HuH-7.5 (cell line): ENCODE measurements at places on chromosomes 1 and 21.

- no peak for DNase-seq
Measured at GRCh38 chr21:24042687-24043086, 1564.6 kb downstream of the MRPL39 start.

GRCh38 chr21:43295066-43295958, 126.5 kb downstream of the CRYAA start:
- no peak for DNase-seq

GRCh38 chr1:93774707-93775106, 93.1 kb upstream of the BCAR3 start:
- no peak for DNase-seq

- no peak for DNase-seq
Measured at GRCh38 chr1:214718724-214719123, 115.7 kb downstream of the CENPF start.

- DNase-seq = no peak
Measured at GRCh38 chr21:32794644-32795079, 23.1 kb upstream of the PAXBP1 start.

- DNase-seq = no peak
Measured at GRCh38 chr1:26281971-26282370, 2.1 kb downstream of the SH3BGRL3 start.

GRCh38 chr21:31887391-31887841, 14.6 kb downstream of the HUNK start:
- no peak for DNase-seq

DNA sequence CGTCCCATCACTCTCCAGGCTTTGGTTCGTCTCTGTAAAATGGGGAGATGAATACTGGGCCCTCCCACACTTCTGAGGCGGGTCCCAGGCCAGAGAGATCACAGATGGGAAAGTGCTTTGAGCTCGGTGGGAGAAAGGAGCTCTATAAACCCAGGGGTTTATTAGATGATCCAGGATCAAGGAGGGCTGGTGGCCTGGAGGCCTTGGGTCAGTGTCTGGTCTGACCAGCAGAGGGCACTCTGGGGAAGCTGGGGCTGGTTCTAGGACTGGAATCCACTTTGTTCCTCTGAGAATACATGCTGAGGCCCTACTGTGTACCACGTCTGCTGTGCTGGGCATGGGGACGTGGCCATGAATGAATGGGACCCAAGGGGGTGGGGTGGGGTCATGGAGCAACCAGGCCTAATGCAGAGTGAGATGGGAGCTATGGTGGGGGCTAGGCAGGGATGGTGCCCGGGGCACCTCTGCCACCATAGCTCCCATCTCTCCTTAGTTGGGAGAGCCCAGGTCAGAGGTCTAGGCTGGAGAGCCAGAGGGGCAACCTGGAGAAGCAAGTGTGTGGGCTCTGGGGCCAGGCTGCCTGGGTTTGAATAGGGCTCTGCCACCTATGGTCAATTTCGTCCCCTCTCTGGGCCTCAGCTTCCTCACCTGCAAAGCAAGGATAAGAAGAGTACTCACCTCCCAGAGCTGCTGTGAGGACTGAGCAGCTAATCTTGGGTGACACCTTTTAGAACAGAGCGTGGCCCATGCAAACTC, 9.0 kb upstream of the FAM131C start:
- peak; percentile 79 for DNase-seq

DNA sequence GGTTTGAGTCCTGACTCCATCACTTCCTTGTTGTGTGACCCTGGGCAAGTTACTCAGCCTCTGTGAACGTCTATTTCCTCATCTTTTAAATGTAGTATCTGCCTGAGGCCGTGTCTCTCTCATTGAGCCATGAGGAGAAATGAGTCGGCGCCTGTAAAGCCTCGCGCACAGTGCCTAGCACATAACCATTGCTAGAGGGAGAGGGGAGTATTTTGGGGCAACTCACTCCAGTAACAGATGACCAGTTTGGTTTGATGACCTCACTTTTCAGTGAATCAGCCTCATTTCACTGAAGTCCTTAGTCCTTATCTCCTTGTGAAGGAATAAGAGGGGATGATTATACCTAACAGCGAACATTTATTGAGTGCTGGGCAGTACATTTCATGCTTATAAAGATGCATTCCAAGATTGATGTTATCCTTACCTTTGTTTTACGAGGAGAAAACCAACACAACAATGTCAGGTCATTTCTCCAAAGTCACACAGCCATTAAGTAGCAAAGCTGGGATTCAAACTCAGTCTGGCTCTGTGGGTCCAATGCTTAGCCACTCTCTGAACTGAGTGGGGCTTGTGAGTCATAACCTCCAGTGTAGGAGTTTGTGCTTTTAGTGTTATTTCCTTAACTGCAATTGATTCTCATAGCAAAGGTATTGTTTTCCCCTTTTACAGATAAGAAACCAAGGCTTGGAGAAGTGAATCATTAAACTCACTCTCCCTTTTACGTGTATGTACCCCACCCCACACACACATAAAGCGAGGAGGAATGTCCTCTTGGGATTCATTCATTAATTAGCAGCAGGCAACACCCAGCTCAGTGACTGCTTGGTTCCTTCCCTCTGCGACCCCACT, 25.9 kb downstream of the KCNC4 start:
- no peak for DNase-seq

DNA sequence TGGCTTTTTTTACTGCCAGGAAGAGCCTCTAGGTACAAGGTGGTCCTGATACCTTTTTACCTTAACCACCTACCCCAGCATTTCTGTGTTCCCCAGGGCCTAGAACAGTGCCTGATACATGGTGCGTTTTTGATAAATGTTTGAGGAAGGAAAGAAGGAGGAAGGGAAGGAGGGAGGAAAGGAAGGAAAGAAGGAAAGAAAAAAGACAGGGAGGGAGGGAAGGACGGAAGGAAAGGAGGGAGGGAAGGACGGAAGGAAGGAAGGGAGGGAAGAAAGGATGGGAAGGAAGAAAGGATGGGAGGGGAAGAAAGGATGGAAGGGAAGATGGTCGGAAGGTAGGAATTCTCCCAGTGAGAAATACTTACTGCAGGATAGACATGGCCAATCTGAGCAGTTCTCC, 12.0 kb upstream of the MAGOH start:
- no peak for DNase-seq

DNA sequence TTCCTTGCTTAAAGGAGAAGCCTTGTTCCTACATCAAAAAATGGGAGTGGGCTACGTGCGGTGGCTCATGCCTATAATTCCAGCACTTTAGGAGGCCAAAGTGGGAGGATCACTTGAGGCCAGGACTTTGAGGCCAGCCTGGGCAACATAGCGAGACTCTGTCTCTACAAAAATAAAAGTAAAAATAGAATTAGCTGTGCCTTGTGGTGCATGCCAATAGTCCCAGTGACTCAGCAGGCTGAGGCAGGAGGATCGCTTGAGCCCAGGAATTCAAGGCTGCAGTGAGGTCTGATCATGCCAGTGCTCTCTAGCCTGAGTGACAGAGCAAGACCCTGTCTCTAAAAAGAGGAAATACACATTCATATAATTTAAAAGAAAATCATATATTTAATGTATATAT, 127.1 kb downstream of the C1orf21 start:
- DNase-seq = no peak

GRCh38 chr1:183892351-183892793, 87.5 kb downstream of the RGL1 start:
- DNase-seq = peak; percentile 23

GRCh38 chr1:151680391-151680790, 36.2 kb downstream of the CELF3 start:
- DNase-seq = no peak

- no peak for DNase-seq
Measured at GRCh38 chr1:71414179-71414578, 333.3 kb upstream of the ZRANB2 start.

DNA sequence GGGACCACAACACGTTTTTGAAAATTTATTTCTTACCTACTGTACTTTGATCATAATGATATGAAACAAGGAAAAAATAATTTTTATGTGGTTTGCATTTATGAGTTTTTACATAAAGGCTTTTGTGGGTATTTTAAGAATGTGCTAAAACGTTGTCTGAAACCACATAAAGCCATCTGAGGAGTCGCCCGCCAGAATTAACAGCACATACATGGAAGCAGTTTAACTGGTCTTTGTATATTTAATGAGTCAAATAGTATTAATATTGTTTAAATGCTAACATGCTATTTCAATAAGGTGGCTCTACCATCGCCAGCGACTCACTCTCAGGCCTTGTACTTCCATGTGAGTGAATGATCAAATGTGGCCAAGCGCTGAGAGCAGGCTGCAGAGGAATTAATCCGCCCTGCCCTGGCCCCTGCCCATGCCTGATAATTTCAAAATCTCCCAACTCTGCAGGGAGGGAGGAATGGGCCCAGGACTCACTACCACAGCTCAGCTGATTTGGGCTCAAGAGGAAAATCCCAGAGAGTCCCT, 49.6 kb downstream of the SLC66A1 start:
- no peak for DNase-seq

DNA sequence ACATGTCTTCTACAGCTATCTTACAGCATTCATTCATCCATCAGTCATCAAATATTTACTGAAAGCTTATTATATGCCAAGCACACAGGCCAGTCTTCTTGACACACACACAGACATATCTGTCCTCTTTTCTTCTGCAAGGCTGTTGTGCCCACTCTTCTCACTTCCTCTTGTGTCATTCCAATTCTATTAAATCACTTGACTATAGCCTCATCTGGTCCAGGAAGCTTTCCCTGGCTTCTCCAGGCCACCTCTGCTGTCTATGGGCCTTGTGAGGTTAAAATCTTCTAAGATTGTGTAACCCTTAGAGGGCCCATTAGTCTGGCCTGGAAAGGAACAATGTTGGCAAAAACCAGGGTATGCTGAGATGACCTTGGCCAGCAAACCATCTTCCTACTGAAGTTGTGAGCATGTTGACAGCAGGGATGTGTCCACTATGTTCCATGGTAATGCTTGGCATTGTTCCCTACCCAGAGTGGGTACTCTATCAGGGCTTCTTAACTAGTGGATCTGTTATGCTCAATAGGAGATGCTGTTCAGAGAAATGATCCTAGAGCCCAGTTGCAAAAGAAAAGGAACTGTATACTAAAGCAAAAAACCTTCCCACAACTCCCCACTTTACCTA, 5.3 kb downstream of the TRAF3IP3 start:
- no peak for DNase-seq

DNA sequence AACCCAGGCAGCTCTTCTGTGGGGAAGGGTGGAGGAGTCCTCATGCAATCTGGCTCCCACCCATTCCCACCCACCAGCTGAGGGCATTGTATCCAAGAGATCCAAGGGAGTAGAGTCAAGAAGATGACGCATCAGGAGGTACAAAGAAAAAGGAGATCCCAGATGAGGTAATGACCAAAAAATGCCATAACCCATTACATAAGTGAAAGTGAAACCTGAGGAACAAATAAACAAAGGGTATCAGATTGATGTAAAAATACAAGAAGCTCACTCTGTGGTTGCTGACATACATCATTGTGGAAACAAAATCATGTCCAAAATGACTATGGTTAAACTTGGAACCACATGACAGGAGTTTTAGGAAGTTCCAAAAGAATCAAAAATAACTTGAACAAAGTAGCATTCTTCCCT, 42.5 kb downstream of the CCN1 start:
- DNase-seq = no peak

GRCh38 chr1:12666141-12666735, 22.4 kb downstream of the AADACL4 start:
- no peak for DNase-seq

DNA sequence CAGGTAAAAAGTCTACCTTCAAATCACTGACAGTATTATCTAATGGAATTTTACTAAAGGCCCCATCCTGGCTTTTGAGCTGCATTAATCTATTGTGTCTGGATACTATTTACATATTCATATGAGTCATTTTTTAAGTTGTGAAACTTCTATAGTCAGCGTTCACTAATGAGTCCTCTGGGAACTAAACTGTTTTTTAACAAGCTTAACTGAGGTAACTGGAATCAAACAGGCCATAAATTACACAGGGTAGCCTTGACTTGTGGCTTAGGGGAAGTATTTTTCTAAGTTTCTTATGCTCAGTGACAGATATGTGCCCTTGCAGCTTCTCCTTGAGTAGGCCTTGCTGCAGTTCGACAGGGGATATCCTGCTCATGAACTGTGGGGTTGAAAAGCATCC, 68.8 kb downstream of the JMJD4 start:
- DNase-seq = no peak

DNA sequence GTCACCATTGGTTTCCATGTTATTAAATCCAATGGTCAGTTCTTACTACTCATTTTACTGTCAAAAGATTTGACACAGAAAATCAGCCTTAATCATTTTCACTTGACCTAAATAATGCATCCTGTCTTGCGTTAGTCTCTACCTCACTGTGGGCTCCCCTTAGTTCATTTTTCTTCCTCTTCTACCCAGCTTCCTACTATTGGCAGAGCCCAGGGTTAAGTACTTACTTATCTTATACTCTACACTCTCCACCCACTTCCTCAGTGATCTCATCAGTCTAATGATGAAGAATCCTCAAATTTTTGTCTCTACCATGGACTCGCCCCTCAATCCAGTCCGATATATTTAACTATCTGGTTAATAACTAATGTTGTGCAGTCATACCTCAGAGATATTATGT, 735.9 kb downstream of the KCNT2 start:
- no peak for DNase-seq

DNA sequence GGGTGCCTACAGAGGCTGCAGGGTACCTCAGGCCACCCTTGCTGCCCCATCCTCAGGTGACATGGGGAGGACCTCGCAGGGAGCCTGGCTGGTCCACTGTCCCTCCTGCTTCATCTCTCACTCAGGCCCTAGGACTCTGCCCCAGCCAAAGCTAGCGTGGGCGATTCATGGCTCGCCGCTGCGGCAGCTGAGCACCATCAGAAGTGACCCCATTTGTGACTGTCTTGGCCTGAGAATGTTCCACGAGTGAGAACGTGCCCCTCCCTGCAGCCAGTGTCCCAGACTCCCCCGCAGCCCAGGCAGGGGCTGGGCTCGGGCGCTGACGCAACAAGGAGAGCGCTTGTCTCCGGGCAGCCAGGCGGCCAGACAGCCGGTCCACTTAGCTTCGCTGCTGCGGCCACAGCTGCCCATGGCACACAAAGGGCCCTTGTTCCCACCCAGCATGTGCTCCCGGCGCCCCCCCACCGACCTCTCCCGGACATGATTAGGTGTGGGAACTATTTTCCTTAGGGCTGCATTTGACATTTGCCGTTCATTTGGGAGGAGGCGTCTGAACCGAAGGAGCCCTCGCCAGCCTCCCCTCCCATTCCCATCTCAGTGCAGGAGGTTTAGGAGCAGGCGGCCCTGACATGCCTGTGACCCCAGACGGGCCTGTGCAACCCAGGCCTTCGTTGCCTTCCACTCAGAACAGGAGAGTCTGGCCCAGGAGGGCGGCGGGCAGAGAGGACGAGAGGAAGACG, 19.3 kb upstream of the POFUT2 start:
- DNase-seq = no peak

- DNase-seq = no peak
Measured at GRCh38 chr1:88216441-88216840, 467.6 kb upstream of the PKN2 start.
